ENCODE measurements at places on chromosomes 1 and 21.
A peak's percentile ranks its signal among the peaks of the same experiment; 100 is the strongest.

GRCh38 chr1:46401154-46401913 lies 7.2 kb downstream of the FAAH start:
- peak; percentile 34 for DNase-seq

DNA sequence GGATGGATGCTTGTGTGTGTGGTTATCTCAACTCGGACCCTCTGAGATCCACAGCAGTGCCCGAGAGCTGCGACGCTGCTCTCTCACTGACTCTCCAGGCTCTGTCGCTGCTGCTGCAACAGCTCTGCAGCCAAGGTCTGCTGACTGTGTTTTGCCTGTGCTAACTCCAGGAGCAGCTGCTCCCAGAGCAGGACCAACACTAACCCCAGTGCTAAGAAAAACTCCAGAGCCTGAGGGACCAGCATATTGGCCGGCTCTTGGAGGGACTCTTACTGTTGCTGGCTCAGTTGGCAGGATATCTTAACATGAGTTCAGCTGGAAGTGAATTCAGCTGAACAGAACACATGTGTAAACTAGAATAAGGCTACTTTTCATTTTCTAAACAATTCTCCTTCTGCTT lies 4.4 kb downstream of the LCE2C start:
- no peak for DNase-seq

- no peak for DNase-seq
These were observed 64.4 kb upstream of the FAM20B start for GRCh38 chr1:178961331-178961730.

DNA sequence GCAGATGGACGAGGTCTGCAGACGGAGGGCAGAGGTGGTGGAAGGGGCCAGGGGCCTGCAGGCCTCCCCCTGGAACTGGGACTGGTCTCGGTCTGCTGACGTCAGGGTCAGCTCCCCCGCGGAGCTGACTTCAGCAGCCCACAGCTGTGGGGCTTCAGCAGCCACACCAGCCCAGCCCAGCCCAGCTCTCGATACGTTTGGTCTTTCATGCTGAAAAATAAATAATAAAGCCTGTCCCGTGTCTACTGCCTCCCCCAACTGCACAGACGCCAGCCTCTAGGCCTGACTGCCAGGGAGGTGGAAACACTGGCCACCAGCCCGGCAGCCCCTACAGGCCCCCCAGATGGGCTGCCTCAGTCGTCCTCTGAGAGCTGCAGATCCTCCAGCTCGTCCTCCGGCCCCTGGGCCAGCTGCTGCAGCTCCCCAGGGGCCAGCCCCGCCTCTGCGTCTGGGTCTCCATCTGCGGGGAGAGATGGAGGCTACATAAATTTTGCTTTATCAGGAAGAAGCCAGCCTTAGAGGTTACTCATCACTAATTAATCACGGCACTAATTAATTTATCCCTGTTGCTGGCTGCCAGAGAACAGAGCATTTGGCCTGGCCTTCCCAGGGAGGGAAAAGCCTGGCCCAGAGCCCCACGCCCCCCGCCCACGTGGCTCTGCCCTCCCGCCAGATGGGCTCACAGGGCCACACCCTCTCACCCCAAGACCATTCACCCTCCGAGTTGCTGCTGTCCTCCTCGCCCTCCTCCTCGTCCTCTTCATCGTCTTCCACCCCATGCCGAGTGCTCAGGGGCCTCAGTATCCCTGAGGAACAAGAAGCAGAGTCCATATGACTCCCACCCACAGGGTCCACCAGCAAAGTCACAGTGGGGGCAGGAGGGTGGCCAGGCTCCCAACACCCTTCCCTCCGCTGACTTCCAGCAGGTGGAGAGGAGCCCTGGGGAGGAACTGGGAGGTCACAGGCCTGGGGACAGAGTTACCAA lies 14.4 kb downstream of the NOC2L start:
- no peak for DNase-seq

DNA sequence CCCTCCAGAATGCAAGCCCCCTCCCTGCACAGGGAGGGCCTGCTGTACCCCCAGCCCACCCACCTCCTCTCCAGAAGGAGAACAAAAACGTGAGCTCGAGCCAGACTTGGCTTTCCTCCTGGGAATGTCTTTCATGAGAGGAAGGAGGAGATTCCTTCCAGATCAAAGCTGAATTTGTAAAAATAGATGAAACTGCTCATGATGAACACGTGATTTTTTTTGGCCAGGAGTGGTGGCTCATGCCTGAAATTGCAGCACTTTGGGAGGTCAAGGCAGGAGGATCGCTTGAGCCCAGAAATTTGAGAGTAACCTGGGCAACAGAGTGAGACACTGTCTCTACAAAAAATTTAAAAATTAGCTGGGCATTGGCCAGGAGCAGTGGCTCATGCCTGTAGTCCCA lies 21.8 kb downstream of the GPR157 start:
- DNase-seq, result no peak

GRCh38 chr1:77888081-77888780 lies at the start of gene NEXN:
Gene NEXN, plus strand, starts transcription at chr1:77888624. Its CDS starts 27,483 bp downstream, at chr1:77916107.
- peak; percentile 14 for DNase-seq

DNA sequence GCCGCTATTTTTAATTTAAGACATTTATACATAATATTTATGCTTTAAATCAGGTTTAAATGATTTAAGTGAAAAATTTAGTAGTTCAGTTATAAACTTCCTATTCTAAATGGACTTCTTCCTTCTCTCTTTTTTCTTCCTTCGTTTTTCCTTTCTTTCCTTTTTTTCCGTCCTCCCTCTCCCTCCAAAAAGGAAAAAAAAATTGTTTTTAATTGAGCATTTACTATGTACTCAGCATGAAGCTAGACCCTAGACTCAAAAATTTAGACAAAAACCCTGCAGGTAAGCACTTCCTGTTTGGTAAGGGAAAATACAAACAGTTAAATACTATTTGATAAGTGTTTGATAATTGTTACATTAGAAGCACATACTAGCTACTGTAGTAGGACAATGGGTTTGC lies 2.6 kb upstream of the TM2D1 start:
- no peak for DNase-seq

GRCh38 chr1:177571076-177571475 lies 398.8 kb downstream of the SEC16B start:
- DNase-seq, result no peak

- no peak for DNase-seq
These were observed 9.4 kb downstream of the SLX9 start for GRCh38 chr21:44949161-44949778.

GRCh38 chr1:35945327-35945726 lies 14.4 kb downstream of the AGO3 start:
- no peak for DNase-seq

DNA sequence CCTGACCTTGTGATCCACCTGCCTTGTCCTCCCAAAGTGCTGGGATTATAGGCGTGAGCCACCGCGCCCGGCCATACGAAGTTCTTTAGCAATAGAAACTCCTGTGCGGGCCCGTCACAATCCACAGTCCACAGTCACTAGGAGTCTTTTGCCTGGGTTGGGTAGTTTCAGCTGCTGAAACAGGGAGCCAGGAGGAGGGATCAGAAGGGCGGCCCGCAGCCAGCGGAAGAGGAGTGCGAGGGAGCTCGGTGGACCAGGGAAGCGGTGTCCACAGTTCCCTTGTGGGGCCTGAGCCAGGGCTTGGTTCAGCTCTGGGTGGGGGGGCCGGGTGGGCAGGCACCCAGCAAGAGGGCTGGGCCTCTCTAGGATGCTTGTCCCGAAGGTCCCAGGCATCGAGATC lies 17.9 kb upstream of the HSPG2 start:
- no peak for DNase-seq

- no peak for DNase-seq
These were observed 40.2 kb upstream of the ZNF124 start for GRCh38 chr1:247212012-247212411.

DNA sequence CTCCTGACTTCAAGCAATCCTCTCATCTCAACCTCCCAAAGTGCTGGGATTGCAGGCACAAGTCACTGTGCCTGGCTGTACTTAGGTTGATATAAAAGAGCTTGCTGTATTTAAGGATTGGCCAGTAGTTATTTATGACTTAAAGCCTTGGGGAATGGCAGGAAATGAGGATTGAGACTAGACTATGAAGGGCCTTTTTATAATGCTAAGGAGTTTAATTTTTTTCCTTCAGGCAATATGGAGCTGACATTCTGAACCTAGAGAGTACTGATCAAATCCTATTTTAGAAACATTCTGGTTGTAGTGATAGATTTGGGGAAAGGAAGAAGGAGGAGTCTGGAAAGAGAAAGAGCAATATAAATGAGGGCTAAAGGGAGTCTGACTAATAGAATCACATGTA lies 44.7 kb downstream of the MSH4 start:
- no peak for DNase-seq
